ENCODE measurements at places on chromosomes 6 and 20. TPM values are rescaled to one million over a fixed set of nuclear protein-coding genes. Genes with fewer than 3 reads are reported as not detected.

Gene WDR46
- total RNA-seq = 25.7 TPM

GRCh38 chr6:158758941-158759479 lies 60.2 kb downstream of the EZR start:
- no peak overlapping the region for H3K4me3 ChIP-seq
- H3K4me1 ChIP-seq = no peaks in the 10 kb centered on the region
- no peaks in the 10 kb centered on the region for H3K27me3 ChIP-seq
- H3K27ac ChIP-seq = no peak overlapping the region

GRCh38 chr20:64112691-64113443 lies 5.5 kb upstream of the NPBWR2 start:
- H3K4me1 ChIP-seq = no peaks in the 10 kb centered on the region
- no peaks in the 10 kb centered on the region for H3K36me3 ChIP-seq

- H3K36me3 ChIP-seq = no peaks in the 10 kb centered on the region
- H3K4me3 ChIP-seq = no peak overlapping the region
- H3K27ac ChIP-seq = no peak overlapping the region
- DNase-seq = no peak
- no peaks in the 10 kb centered on the region for H3K27me3 ChIP-seq
- H3K4me1 ChIP-seq = no peaks in the 10 kb centered on the region
Measured at GRCh38 chr6:144305985-144306384, 20.9 kb downstream of the UTRN start.

DNA sequence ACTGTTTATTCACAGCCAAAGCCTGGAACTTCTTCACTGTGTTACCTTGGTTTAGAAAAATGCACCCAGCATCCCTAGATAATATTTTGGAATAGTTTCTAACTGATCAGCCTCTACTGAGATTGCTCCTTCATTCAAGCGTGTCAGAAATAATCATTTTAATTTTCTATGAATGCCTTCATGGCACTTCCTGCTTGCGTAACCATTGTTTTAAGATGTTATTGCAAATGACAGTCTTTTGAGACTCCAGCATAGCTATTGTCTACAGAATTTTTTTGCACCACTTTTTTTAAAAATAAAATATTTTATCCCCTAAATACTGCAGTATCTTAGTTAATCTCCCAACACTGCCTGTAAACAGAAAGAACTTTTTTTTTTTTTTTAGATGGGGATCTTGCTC lies 213.1 kb downstream of the PHACTR1 start:
- H3K27me3 ChIP-seq = no peaks in the 10 kb centered on the region
- H3K4me3 ChIP-seq = no peak overlapping the region
- no peaks in the 10 kb centered on the region for H3K36me3 ChIP-seq
- no peak for DNase-seq
- no peaks in the 10 kb centered on the region for H3K4me1 ChIP-seq

Measured in colonic mucosa (tissue), 4 donors.